ENCODE measurements at places on chromosomes 12 and 14. TPM values are rescaled to one million over a fixed set of nuclear protein-coding genes. Genes with fewer than 3 reads are reported as not detected.

OAS1 gene
- total RNA-seq: 3.7 TPM

POLE2 gene
- total RNA-seq: 0.96 TPM

MSI1 gene
- total RNA-seq: 0.06 TPM

GRCh38 chr12:76173756-76174155 is 89.3 kb upstream of the NAP1L1 start:
- H3K27ac ChIP-seq: no peak overlapping the region
- H3K36me3 ChIP-seq: no peaks in the 10 kb centered on the region
- H3K4me1 ChIP-seq: no peaks in the 10 kb centered on the region
- H3K27me3 ChIP-seq: no peaks in the 10 kb centered on the region
- H3K4me3 ChIP-seq: no peak overlapping the region

- no peak for DNase-seq
- H3K4me1 ChIP-seq: peaks cover 25% of the 10 kb centered on the region
- H3K36me3 ChIP-seq: no peaks in the 10 kb centered on the region
- no peaks in the 10 kb centered on the region for H3K27me3 ChIP-seq
- peak overlapping the region; percentile 63 for H3K27ac ChIP-seq
Observed at GRCh38 chr12:27583057-27583797, 59.2 kb downstream of the PPFIBP1 start.

DNA sequence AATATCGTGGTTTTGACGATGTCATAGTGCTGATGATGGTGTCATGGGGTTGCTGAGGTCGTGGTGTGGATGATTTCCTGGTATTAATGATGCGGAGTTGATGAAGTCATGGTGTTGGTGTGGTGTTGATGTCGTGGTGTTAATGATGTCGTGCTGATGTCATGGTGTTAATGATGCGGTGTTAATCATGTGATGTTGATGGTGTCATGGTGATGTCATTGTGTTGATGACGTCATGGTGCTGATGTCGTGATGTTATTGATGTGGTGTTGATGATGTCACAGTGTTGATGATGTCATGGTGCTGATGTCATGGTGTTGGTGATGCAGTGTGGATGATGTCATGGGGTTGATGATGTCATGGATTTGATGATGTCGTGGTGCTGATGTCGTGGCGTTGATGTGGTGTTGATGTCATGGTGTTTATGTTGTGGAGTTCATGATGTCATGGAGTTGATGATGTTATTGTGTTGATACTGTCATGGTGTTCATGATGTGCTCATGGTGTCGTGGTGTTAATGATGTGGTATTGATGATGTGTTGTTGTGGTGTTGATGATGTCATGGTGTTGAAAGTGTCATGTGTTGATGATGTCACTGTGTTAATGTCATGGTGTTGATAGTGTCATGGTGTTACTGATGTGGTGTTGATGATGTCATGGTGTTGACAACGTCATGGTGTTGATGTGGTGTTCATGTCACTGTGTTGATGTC is 48.5 kb upstream of the RIMBP2 start:
- no peaks in the 10 kb centered on the region for H3K27me3 ChIP-seq
- DNase-seq: no peak
- no peak overlapping the region for H3K4me3 ChIP-seq
- no peaks in the 10 kb centered on the region for H3K4me1 ChIP-seq

- peaks cover 2% of the 10 kb centered on the region for H3K27me3 ChIP-seq
- no peaks in the 10 kb centered on the region for H3K4me1 ChIP-seq
- no peaks in the 10 kb centered on the region for H3K36me3 ChIP-seq
- H3K27ac ChIP-seq: no peak overlapping the region
- DNase-seq: no peak
- H3K4me3 ChIP-seq: no peak overlapping the region
Observed at GRCh38 chr12:38911611-38912010, 6.2 kb upstream of the CPNE8 start.

- no peaks in the 10 kb centered on the region for H3K27me3 ChIP-seq
- no peak for DNase-seq
- H3K4me3 ChIP-seq: no peak overlapping the region
- H3K4me1 ChIP-seq: no peaks in the 10 kb centered on the region
Observed at GRCh38 chr14:59679872-59680271, 103.3 kb upstream of the CCDC175 start.
